NCI-H1436 (cell line): ENCODE measurements at places on chromosomes 4 and X.

- DNase-seq = no peak
These were observed at the start of gene CDX4 for GRCh38 chrX:73446831-73447230. Gene CDX4 (plus strand): TSS chrX:73447053. CDS start chrX:73447254, 201 bp downstream.

DNA sequence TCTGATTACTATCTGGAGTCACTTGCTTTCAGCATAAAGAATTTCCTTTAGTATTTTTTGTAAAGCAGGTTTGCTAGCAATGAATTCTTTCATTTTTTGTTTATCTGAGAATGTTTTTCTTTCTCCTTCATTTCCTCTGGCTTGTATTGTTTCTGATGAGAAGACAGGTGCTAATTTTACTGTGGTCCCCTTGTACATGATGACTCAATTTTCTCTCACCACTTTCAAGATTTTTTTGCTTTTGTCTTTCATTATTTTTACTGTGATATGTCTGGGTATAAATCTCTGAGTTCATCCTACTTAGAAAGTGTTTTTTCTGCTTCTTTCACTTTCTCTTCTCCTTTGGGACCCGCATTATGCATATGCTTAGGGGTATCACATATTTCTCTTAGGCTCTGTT is 62.6 kb downstream of the PKD2 start:
- no peak for DNase-seq

DNA sequence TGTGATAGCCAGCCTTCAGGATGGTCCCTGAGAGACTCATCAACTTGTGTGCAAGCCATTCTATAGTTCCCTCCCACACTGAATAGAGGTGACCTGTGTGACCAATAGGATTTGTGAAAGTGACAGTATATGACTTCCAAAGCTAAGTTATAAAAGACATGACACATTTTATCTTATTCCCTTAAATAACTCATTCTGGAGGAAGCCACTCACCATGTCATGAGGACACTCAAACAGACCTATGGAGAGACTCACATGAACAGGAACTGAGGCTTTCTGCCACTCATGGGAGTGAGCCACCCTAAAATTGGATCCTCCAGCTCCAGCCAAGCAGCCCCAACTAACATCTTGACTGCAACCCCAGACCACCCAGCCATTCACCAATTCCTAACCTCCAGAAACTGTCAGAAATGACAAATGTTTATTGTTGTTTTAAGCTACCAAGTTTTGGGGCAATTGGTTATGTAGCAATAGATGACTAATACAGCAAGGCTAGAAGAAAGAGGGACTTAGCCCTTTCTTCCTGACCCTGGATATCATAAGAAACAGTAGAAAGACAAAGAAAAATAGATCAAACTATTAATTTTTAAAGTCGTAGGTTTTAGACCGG is 9.0 kb upstream of the CHIC2 start:
- no peak for DNase-seq

DNA sequence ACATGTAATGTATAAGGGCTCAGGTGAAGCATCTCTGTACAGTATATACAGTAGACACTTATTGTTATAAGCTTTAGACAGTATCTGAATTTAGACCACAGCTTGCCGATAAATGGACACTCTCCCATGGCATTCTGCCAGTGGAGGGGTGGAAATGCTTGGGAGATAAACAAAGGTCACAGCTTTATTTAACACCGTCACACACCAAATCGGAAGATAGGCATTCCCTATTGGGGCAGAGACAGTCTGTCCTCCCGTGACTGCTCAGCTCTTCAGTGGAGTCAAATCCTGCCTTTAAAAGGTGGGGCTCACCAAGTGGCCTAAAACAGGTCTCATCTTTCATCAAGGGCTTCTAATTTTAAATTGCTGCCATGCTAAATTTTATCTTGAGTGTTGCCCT is 178.8 kb downstream of the CAMK2D start:
- no peak for DNase-seq

GRCh38 chrX:68416592-68416991 is 16.7 kb downstream of the OPHN1 start:
- no peak for DNase-seq

- peak; percentile 22 for DNase-seq
These were observed 26.9 kb downstream of the AFF1 start for GRCh38 chr4:86961605-86962295.

DNA sequence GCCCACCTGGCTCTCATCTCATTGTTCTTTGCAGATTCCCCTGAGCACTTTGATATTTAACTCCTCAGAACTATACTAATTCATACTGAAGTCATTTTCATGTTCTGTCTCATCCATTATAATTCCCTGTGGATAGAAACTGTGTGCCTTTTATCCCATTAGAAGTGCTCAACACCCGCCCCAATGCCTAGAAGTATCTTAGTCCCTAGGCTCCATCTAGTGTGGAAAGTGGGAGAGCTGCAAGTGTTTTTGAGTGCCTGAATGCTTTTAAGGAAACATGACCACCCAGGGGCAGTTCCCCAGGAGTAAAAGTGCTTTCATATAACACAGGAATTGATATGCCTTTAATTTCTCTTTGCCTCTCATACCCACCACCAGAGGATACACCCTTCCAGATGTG is 117.0 kb downstream of the CHRDL1 start:
- no peak for DNase-seq

DNA sequence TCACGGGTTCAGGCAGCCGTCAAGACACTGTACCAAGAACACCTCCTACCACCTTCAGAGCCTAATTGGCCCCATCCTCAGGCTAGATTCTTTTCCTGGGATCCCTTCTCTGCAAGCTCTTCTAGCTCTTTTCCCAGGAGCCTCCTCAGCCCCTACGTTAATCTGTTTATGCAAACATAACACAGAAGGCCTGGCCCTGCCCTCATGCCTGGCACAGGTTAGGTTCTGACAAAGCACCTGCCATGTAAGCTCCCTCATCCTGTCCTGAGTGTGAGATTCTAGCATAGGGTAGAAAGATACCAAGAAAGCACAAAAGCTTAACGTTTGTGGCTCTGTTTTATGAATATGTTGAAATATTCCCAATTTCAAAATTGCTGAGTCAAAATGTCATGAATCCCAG is 93.6 kb downstream of the IRF2 start:
- no peak for DNase-seq

GRCh38 chrX:108131471-108131870 is 39.9 kb downstream of the ATG4A start:
- no peak for DNase-seq

- peak; percentile 61 for DNase-seq
These were observed 4.3 kb downstream of the BLOC1S4 start for GRCh38 chr4:6720202-6720699.

DNA sequence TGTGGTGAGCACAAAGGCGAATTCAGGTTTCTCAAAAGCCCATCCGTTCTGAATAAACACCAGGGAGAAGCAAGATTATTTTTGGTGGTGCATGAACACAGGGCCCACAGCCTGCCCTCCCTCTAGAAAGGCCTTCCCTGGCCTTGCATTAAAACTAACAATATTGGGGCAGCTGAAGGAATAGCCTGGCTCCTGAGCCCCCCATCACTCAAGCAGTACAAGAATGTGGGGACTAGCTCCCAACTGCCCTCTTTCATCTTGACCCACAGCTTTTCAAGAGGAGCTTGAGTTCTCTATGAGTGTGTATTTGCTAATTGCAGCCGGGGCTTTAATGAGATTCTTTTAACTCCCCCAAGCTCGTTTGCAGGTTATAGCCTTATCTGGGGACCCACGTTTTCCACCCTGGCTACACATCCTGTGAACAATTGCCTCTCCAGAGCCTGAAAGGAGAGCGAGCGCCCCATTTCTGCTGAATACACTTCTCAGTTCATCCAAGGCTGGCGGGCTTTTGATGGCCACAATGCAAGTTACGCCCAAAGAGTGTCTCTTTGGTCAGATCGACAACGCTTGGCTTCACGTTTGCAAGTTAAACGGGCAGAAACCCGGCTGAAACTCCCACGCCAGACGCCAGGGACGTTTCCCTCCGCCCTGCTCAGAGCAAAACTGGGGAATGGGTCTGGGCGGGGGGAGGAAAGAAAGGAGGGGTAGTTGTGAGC is 4.7 kb upstream of the GSX2 start:
- DNase-seq = no peak

DNA sequence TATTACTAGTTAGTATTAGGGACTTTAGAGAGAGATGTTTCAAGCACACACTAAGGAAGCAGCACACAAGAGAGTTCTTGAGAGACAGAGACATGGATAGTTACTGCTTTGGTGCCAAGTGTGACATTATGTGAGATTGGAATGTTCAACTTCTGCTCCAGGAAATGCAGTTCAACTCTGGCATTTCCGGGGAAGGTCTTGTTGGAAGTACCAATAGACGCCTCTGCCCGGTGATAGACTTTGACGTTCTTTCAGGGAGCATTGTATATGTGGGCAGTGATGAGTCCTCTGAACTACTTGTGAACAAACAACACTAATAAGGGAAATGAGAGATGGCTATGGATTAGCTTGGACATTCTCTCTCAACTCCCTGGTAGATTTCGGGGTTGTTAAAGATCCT is 638.1 kb upstream of the BOD1L1 start:
- no peak for DNase-seq

- DNase-seq = no peak
These were observed 25.3 kb upstream of the HERC6 start for GRCh38 chr4:88353324-88353723.

DNA sequence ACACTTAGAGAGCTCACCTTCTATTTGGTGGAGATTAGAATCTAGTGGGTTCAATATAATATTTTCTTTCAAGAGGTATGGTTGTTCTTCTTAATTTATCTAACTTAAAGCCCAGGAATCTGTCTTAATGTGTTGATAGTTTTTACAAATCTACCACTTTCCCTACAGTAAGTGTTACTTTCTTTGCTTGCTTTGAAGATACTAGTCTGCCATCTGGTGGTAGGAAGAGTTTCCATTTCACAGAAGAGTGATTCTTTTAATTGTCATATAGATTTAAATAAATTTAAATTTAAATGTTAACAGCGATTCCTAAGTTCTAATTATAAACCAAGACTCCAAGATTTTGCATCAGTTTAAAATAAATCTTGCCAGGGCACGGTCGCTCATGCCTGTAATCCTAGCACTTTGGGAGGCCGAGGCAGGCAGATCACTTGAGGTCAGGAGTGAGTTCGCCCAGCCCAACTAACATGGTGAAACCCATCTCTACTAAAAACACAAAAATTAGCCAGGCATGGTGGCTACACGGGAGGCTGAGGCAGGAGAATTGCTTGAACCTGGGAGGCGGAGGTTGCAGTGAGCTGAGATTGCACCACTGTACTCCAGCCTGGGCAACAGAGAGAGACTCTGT is 43.5 kb downstream of the NUDT9 start:
- DNase-seq = no peak

GRCh38 chr4:85866508-85866907 is 391.6 kb downstream of the ARHGAP24 start:
- DNase-seq = no peak

DNA sequence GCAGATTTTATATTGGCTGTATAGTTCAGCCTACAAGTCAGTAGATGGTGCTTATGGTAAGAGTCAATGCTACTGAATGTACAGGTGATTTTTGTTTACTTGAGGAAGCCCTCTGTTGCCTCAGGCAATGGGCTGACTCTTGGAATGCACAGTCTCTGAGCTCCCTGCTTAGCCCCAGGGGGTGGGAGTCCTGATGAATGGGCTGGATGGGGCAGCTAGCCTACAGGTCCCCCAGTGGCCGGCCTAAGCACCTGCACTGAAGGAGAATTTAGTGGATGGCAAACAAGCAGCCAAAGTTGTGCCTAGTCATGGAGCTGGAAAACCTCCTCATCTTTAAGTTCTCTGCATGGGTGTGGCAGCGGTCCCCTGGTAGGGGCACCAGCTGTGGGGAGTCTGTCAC is 101.8 kb upstream of the CXorf51B start:
- no peak for DNase-seq

DNA sequence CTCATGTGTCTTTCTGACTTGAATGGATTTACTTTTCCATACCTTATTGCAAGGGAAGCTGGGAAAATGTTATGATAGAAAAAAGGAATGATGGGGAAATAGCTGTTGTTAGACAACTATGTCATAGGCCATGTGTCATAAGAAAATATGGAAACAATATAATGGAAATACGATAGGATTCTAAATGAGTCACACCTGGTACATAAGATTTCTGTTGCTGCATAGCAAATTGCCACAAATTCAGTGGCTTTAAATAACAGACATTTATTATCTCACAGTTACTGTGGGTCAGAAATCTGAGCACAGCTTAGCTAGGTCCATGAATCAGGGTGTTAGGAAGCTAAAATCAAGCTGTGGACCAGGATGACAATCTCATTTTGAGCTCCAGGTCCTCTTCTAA is 44.6 kb upstream of the ANKRD50 start:
- DNase-seq = no peak

- DNase-seq = no peak
These were observed 126.6 kb downstream of the SLC39A8 start for GRCh38 chr4:102218656-102219055.

GRCh38 chr4:7074426-7074825 is 6.6 kb upstream of the GRPEL1 start:
- DNase-seq = no peak

DNA sequence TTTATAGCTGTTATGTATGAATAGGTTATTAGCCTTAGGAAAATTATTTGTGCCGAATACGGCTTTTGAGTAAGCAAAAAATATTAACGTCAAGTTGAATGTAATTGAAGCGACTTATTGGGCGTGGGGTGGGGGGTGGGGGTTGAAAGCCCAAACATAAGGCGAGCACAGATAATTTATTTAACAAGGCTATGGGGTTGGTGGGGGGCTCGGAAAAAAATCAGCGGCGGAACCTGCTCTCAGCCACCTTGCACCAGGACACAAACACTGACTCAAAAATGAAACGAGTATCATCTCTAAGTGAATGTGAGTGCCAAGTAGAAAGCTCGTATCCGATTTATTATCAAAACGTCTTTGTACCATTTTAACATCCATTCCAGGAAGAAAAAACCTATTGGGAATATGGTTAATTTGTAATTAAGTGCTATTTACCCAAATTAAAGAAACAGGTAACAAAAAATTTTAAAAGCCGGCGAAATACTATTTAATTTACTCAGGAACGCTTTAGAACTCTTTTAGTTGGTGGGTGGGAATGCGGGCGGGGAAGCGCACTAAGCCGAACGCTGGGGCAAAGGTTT is 902 bp upstream of the LARP1B start:
- no peak for DNase-seq

DNA sequence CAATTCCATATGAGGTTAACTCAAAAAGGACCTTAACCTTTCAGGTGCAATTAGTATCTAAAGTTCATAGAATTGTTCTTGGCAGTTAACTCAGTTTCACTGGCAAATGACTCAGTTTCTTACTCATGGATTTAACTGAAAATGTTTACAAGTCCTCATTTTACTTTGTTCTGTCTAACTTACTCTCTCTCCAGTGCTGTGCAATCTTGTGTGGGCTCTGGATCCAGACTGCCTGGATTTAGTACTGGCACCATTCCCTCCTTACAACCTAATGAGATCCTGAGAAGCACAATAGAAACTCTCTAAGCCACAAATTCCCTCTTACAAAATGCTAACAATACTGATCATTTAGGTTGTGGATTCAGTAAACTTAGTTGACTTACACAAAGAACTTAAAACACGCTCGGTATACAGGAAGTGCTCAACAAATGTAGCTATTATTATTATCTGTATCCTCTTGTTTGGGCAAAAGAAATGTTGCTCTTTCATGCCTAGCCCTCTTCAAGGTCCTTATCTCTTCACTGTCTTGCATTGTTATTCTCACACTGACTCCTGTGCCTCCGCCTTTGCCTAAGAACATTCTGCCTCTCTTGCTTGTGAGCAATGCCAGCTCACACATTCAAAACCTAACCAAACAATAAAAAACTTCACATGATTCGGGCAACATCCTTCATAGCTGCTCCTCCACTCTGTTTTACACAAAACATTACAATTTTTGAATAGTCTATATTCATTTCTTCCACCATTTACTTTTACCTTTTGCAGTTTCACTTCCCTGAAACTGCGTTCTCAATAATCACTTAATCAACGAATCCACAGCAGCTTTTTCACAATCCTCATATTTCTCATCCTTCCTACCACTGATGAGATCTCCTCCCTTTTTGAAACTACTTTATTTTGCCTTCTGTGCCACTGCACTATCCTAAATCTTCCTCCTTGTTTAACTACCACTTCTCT is 91.8 kb downstream of the PDE5A start:
- DNase-seq = no peak
